Spinal cord (tissue), 10 donors: ENCODE measurements at places on chromosomes 16 and 17. TPM values are rescaled to one million over a fixed set of nuclear protein-coding genes. Genes with fewer than 3 reads are reported as not detected.

Gene NEUROD2
- 2.5 TPM for total RNA-seq

Gene MON1B
- 9.6 TPM for total RNA-seq

Gene SRP68
- 31.4 TPM for total RNA-seq

DNA sequence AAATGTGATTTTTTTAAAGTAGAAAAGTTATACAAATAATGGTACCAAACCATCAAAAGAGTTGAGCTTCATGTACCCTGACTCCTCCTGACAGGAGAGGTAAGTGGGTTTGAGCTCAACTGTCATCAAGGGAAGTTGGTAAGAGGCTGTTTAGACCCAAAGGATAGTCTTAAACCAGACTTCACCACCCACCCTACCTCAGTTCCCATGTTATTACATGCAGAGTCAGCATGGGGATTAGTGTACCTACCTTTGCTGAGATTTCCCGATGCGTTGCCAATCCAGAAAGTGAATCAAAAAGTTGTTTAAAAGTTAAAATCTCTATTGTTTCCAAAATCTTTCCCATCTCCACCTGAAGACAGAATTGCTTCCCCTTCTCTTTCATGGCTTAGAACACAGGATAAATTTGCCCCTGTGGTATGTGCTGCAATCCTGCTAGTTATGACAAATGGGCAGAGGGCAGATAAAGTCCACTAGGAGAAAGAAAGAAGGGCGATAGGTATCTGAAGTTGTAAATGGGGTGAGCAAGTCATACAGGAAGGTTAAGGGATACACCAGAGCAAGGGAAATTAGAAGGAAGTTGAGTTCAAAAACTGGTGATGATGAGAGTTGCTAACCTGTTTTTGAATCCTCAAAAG lies 72.8 kb downstream of the NEUROD2 start:
- H3K4me1 ChIP-seq: no peaks in the 10 kb centered on the region
- no peaks in the 10 kb centered on the region for H3K27me3 ChIP-seq
- H3K36me3 ChIP-seq: peaks cover 12% of the 10 kb centered on the region
- H3K27ac ChIP-seq: no peak overlapping the region
- no peak for DNase-seq

DNA sequence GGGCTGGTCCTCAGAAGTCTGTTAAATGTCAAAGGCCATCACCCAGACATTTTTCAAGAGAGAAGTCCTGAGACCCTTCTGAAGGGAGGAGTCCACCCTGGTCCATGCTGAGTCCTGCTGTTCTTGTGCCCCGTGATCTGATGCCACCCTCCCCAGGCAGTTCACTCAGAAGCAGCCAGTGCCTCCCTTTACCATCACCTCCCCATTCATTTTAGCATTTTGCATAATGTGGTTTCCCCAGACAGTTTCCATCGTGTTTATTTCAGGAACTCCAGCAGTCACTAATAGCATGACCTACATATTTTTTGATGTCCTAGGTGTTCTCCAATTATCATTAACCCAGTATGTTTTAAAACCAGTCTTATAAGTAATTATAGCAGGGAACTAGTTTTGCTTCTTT lies 353.0 kb upstream of the CDH5 start:
- no peaks in the 10 kb centered on the region for H3K4me1 ChIP-seq
- H3K36me3 ChIP-seq: no peaks in the 10 kb centered on the region
- H3K4me3 ChIP-seq: no peak overlapping the region

GRCh38 chr17:3040882-3041281 lies 22.5 kb downstream of the OR1D5 start:
- no peak overlapping the region for H3K4me3 ChIP-seq
- DNase-seq: no peak
- H3K4me1 ChIP-seq: no peaks in the 10 kb centered on the region
- H3K27ac ChIP-seq: no peak overlapping the region

DNA sequence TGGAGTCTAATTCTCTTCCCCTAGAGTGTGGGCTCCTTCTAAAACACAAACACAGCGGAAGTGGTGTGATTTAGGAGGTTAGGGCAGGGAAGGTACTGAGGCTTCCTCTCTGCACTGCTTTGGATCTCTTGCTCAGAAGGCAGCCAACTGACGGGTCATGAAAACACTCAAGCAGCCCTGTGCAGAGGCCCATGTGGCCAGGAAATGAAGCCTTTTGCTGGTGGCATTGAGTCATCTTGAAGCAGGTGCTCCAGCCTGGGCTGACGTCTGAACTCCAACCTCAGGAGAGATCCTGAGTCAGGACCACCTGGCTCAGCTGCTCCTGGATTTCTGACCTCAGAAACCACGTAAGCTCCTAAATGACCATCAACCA lies 72.9 kb downstream of the MRM1 start:
- no peak for DNase-seq
- no peak overlapping the region for H3K27ac ChIP-seq
- H3K36me3 ChIP-seq: no peaks in the 10 kb centered on the region
- peaks cover 2% of the 10 kb centered on the region for H3K27me3 ChIP-seq

DNA sequence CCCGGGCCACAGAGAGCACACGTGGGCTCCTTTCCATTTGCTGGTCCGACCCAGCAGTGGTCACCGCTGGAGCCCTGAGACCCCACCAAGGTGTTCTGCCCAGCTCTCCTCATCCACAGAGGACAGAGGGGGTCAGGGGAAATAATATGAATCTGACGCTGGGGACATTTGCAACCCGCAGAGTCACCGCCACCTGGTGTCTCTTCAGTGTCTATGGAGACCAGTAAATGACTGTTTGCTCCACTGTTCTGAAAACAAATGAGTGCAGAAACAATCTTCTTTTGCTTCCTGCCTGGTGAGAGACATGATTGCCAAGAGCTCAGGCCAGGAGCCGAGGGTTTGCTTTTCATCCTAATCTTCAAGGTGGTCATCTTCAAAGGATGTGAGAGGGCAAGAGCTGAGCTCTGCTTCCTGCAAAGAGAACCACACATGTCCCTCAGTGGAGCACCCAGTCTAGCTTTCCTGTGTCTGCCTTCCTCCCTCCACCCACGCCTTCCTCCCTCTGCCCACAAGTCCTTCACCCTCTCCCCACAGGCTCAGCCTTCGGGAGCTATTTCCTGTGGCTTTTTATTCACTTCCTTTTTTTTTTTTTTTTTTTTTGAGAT lies 14.7 kb upstream of the KLHDC4 start:
- H3K27me3 ChIP-seq: no peaks in the 10 kb centered on the region
- H3K4me1 ChIP-seq: peaks cover 28% of the 10 kb centered on the region
- H3K36me3 ChIP-seq: no peaks in the 10 kb centered on the region
- no peak overlapping the region for H3K27ac ChIP-seq
- DNase-seq: no peak

GRCh38 chr17:35256629-35257028 lies 13.8 kb downstream of the SLFN5 start:
- no peak overlapping the region for H3K4me3 ChIP-seq
- no peaks in the 10 kb centered on the region for H3K4me1 ChIP-seq
- no peak overlapping the region for H3K27ac ChIP-seq
- DNase-seq: no peak
- H3K27me3 ChIP-seq: no peaks in the 10 kb centered on the region
- H3K36me3 ChIP-seq: peaks cover 2% of the 10 kb centered on the region

DNA sequence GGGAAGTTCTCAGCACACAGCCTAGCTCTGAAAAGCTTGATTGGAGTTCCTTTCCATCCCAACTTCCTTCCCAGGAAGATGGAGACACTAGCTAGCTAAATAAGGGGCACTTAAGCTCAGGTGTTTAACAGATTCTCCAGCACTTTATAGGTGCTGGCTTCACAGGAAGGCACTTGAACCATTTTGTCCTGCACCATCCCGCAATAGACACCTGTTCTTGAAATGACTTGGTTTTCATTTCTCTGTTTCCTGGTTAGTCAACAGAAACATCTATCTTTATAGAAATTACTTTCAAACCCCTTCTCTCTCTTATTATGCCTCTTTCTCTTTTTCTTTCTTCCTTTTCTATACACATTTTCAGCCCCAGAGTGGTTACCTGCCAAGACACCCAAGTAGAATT lies 409.9 kb upstream of the ZFHX3 start:
- H3K27me3 ChIP-seq: no peaks in the 10 kb centered on the region
- DNase-seq: no peak
- no peaks in the 10 kb centered on the region for H3K4me1 ChIP-seq
- no peaks in the 10 kb centered on the region for H3K36me3 ChIP-seq
- H3K4me3 ChIP-seq: no peak overlapping the region
- no peak overlapping the region for H3K27ac ChIP-seq

GRCh38 chr16:30086291-30087140 lies 5.2 kb downstream of the TBX6 start:
- H3K27ac ChIP-seq: no peak overlapping the region
- DNase-seq: no peak
- H3K36me3 ChIP-seq: peaks cover 61% of the 10 kb centered on the region

DNA sequence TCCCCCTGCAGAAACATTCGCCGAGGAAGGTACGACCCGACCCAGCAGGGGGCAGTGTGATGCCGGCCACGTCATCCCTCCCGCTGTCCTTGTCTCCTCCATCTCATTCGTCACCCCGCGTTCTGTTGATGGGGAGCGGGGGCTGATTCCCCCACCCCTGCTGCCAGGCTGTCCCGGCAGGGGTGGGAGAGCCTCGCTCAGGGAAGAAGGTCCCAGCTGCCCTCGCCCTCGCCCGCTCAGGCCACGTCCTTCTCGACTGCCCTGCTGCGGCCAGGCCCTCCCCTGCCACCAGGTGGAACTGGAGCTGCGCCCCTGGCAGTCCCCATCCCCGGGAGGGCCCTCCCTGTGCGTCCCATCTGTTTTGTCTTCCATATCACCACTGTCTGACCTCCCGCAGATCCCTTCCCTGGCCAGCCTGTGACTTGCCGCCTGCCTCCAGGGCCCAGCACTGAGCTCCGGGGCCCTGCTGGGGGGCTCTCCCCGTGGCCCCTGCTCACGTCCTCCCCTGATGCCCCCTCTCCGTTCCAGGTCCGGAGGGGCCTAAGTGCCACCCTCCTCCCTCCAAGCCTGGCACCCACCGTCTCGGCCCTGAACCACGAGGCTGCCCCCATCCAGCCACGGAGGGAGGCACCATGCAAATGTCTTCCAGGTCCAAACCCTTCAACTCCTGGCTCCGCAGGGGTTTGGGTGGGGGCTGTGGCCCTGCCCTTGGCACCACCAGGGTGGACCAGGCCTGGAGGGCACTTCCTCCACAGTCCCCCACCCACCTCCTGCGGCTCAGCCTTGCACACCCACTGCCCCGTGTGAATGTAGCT lies 20.6 kb downstream of the ADAM11 start:
- H3K4me1 ChIP-seq: peaks cover 47% of the 10 kb centered on the region
- no peak overlapping the region for H3K27ac ChIP-seq
- H3K4me3 ChIP-seq: peak overlapping the region; percentile 44
- peaks cover 2% of the 10 kb centered on the region for H3K27me3 ChIP-seq
- DNase-seq: peak; percentile 52
- peaks cover 27% of the 10 kb centered on the region for H3K36me3 ChIP-seq

DNA sequence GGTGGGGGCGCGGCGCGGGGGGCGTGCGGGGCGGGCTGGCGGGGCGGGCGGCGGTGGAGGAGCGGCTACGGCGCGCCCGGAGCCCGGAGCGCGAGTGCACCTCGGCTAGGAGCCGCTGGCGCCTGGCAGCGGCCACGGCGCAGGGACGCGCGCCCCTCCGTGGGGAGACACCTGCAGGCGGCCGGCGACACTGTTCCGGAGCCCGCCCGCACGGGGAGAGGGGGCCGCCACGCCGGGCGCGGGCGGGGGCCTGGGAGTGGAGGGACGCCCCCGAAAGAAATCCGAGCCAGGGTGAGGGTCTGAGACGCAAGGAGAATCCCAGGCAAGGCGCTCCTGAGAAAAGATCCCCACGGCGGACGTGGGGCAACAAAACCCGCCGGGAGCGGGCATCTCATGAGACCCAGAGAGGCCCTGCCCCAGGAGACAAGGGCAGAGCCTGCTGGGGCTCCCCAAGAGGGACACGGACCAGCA lies at the start of gene GSG1L:
GSG1L (minus strand) TSS at position 124 of the 471 bp plus-strand sequence. CDS start 290 bp downstream, outside the sequence.
- peaks cover 27% of the 10 kb centered on the region for H3K4me1 ChIP-seq
- H3K27ac ChIP-seq: no peak within 1 kb of the TSS
- peak within 1 kb of the TSS; percentile 32 for H3K4me3 ChIP-seq
- H3K36me3 ChIP-seq: no peaks in the 10 kb centered on the region
- peaks cover 21% of the 10 kb centered on the region for H3K27me3 ChIP-seq

DNA sequence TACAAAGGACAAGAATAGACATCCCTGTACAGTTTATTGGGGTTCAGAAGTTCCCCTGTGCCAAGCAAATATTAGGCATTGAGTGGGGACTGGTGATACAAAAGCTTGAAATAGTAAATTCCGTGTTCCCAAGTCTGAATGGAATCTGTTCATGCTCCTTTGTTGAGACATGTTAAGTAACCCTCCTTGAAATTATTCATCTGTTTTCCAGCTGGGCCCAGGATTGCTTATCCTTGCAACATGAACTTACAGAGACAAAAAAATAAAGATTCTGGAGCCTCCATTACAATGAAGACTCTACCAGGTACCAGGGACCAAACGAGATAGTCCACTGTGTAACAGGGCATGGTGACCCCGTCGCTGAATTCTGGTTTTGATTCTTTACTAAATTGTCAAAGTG lies 6.1 kb upstream of the CCL8 start:
- H3K4me3 ChIP-seq: no peak overlapping the region
- H3K4me1 ChIP-seq: no peaks in the 10 kb centered on the region
- DNase-seq: no peak
- no peak overlapping the region for H3K27ac ChIP-seq
- no peaks in the 10 kb centered on the region for H3K27me3 ChIP-seq

DNA sequence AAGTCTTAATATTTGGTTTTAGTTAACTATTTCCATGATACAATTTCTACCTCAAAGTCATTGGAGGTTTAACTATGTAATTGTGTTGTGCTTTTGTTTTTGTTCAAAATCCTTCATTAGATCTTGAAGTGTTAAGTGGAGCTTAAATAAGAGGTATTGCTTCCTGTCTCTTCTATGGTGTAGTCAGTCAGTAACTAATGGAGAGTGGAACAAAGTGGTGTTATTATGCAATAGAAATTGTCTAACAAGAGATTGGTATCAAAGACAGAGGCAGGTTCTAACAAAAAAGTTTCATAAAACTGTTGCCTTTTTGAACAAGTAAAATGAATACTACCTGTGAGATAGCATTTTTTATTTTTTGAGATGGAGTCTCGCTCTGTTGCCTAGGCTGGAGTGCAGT lies 45.2 kb downstream of the GRB7 start:
- DNase-seq: no peak
- no peak overlapping the region for H3K27ac ChIP-seq
- H3K36me3 ChIP-seq: no peaks in the 10 kb centered on the region

DNA sequence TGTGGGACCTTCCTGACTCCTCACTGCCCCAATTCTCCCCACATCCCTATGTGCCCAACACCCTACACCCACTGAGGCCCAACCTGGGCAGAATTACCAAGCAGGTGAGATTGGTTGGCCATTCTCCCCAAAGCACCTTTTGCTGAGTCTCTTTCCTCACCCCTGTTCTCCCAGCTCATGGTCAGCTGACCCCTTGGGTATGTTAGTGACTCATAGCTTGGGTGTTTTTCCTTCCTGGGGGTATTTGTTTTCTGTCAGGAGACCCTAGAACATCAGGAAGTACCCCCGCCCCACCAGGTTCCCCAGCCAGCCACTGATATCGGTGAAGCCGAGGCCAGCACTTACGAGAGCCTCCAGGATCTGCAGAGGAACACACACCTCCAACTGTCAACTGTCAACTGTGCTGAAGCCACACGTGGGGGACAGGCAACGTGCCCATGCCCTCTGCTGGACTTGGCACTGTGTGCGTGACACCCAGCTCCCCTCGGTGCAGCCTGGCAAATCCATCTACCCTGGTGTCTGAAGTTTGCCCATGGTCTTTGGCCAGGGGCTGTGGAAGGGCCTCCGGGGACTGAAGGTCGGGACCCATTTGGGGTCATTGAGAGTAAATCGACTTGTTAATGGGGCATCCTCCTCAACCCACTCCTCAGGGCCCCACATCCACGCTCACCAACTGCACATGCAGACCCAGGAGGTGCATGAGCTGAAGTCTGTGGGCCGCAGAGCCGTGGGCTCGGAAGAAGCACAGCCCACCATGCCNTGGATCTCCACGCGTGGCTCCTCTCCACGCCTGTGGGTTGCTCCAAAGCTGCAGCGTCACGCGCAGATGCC lies 53.1 kb downstream of the METRNL start:
- no peak overlapping the region for H3K4me3 ChIP-seq
- H3K27me3 ChIP-seq: no peaks in the 10 kb centered on the region
- no peak overlapping the region for H3K27ac ChIP-seq
- no peaks in the 10 kb centered on the region for H3K4me1 ChIP-seq
